ENCODE measurements at places on chromosomes 4 and X. TPM values are rescaled to one million over a fixed set of nuclear protein-coding genes. Genes with fewer than 3 reads are reported as not detected.

DNA sequence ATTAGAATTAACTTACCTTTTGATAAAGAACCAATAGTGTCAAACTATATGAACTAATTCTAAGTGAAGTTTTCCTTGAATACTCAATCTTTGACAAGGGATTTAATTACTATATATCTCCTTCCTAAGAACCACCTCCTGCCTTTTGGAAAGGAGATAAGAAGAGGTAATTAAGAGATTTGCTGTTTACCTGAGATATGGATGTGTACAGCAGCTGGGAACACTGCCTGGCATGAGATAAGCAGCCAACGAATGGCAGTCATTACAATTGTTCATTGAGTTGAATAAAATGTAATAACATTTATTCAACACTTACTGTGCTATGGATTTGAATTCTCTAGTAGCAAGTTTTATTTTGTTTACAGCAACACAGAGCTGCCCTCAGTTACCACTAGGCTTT lies 407.1 kb downstream of the SPOCK3 start:
- no peak for DNase-seq

DNA sequence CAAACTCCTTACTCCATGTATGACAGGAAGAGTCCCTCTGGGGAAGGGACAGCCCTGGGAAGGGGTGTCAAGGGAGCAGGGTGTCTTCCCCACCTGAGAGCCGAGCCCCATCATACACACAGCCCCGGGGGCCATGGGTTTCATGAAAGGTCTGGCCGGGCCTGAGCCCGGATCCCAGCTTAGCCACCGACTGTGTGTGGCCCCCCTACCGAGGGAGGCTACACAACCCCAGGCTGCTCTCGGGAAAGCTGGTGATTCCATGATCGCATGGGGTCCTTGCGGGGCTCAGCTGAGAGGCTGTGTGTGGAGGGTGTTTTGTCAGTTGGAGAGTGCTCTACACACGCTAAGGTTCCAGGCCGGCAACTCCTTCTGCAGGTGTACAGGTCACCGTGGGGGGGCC lies 55.6 kb downstream of the SORCS2 start:
- DNase-seq: no peak

DNA sequence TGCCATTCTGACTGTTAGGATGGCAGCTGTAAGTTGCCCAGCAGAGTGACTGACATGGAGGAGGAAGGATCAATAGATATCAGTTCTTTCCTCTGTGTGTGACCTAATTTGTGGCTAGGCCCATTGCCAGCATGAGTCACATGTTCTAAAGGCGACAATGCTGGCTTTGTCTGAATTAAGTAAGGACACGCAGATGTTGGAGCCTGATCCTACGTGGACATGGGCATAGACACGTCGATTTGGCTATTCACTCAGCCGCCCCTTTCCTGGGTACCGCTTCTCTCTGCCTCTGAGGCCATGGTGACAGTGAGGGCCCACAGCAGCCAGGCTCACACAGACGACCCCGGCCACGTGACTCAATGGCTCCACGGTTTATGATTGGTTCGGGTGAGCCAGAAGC lies 16.3 kb downstream of the PROM1 start:
- DNase-seq: no peak

DNA sequence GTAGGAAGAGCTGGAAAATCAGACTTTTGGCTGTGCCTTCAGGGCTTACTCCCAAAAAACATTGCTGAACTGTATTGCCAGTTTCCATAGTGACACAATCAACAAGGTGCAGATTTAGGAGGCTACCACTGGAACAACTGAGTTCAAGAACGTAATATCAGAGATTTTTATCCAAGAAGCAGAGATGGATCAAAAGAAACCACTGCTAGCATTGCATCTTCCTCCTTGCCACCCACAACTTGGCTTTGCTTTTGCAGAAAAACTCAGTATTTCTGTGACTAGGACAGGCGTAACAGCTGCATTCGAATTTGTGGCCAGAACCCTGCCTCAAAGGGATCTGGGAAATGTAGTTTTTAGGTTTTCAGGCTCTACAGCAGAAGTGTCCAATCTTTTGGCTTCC lies 27.8 kb upstream of the WDFY3 start:
- DNase-seq: peak; percentile 93

- no peak for DNase-seq
Measured at GRCh38 chr4:124722071-124722470, 9.5 kb upstream of the ANKRD50 start.

DNA sequence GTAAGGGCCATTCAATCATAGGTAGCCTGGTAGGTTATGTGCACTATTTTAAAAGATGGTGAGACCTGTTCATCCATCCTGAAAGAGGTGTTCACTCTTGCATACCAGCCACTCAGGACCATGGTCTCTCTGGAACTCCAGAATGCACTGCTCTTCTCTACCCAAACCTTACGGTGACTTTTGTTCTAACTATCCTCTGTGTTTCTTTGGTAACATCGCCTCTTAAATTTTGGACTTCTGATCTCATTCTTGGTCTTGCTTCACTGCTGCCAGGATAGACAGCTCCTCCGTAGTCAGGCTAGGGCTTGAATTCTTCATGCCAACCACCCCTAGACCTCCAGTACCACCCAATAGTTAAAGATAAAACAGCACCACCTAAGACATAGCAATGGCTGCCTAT lies 346.3 kb upstream of the GALNT7 start:
- no peak for DNase-seq

DNA sequence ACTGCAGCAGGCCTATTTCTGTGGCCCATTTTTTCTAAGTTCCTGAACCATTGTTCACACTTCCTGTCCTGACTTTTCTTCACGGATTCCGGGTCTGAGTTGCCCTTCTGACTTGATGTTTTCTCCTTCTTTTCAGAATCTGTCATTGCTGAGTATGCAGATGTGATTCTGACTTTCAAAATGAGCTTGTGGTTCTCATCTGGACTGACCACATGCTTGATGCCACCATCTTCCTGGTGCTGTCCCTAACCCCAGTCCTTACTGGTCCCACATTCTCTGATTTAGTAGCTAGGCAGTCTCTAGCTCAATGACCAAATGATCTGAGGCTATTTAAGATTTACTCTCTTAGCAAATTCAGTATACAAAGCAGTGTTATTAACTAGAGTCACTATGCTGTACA lies 822.3 kb upstream of the TENM3 start:
- DNase-seq: no peak

DNA sequence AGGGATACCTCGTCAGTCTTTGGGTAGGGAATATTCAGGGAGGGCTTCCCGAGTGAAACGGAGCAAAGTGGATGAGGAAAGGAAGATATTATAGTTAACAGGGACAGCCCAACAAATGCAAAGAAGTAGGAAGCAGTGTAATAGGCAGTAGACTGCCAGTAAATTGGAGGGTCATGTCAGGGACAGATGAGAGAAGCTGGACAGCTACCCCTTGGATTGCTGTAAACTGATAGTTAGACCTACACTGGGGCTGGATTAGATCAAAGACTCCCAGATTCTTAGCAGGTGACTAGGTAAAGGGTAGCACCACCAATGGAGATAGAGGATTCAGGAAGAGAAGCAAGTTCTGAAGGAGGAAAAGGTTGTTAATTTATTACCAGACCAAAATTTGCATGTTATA lies 48.0 kb downstream of the NPNT start:
- DNase-seq: no peak

- DNase-seq: no peak
Measured at GRCh38 chr4:8033829-8034528, 94.3 kb upstream of the AFAP1 start.

DNA sequence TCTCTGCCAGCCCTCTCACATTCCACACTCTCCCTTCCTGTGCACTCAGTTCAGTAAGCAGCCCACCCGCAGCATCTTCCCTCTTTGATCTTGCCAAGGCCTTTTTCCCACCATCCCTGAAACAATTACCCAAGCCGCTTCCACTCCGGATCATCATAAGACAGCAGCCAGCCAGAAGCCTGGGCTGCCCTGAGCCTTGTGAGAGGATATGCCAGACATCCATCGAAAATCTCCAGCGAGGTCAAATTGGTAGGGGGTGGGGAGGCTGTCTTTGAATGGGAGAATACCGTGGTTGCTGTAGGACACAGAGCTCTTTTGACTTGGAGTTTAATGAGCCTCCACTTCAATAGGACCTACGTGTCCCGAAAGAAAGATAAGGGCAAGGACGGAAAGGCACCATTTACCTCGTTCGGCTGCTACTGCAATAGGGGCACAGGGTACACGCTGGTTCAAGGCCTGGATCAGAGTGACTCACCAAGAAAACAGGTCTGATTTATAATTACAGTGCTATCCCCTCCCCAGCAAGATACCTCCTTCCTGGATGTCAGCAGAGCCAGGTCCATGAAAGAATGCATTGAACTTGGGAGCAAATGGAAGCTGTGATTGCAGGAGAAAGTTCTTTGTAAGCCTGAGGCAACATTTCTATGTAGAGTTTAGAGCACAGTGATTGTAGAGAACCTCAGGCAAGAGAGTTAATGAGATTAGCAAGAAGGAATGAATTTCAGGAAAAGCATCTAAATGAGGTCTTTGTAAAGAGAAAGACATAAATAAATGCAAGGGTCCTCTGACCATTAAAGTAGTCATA lies 39.5 kb downstream of the AMOT start:
- no peak for DNase-seq

DNA sequence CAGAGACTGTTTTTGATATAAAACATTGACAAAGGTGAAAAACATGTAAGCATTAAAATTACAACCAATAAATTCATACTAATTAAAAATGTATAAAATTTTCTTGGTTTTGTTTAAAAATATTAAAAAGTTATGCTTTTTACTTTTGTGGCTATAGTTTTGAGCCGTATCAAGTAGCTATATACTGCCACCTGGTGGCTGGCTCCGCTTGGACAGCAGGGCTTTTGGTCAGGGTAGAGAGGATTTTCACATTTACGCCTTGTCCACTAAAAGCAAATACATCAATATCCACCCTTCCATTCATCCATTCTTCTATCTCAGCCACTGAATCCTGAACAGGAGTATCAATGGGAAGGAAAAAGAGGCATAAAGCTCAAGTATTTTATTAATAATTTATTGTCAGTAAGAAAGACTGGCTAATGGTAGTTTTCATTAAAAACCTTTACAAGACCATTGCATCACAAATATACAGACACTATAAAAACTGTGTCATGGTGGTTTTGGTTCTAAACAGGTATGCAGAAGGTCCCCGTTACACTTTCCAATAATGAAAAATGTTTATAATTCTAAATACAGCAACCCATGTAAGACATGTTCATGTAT lies 32.1 kb upstream of the MTNR1A start:
- DNase-seq: peak; percentile 46

GRCh38 chrX:47634871-47635575 lies 5.3 kb upstream of the CFP start:
- no peak for DNase-seq

DNA sequence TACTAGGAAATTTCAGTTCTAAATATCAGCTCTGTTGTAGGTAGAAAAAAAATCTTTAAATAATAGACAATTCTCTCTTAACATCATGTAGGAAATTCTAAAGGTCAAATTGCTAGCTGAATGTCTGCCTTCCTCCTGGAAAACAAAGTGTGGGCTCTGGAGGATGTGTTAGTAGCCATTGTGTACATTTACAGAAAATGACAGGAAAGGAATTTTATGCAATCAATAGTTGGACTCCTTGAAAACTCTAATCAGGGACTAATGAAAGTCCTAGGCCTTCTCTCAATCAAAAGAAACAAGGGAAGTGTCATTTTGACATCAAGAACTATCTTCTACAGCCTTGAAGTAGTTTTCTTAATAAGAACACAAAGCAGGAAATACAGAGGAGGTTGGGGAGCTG lies 174.6 kb downstream of the ANKRD50 start:
- no peak for DNase-seq

DNA sequence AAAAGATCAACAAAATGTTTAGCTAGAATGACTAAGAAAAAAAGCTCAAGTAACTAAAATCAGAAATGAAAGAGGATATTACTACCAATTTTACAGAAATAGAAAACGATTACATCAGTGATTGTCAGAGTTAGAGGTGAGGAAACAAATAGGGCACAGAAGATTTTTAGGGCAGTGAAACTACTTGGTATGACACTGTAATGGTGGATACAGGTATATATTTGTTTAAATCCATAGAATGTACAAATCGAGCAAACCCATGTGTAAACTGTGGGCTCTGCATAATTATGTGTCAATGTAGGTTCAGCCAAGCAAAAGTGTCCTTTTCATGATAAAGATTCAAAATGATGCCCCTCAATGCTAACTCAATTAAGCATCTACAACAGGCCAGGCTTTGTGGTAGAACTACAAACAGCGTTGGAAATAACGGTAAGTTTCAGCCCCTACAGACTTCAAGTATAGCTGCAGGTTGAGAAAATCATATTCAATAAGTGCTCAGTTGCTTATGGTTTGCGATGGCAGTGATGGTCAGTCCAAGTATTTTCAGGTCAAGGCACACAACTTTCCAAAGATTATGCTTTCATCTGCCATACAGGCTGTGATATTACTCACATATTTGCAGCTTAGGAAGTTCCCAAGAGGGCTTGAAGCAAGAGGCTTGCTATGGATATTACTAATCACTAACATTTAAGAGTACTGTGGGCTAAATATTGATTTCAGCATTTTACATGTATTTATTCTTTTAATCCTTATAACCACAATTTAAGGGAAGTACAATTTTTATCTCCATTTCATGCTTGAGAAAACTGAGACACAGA lies 158.6 kb downstream of the TET2 start:
- DNase-seq: no peak

- DNase-seq: no peak
Measured at GRCh38 chrX:21126661-21127060, 247.6 kb upstream of the CNKSR2 start.

DNA sequence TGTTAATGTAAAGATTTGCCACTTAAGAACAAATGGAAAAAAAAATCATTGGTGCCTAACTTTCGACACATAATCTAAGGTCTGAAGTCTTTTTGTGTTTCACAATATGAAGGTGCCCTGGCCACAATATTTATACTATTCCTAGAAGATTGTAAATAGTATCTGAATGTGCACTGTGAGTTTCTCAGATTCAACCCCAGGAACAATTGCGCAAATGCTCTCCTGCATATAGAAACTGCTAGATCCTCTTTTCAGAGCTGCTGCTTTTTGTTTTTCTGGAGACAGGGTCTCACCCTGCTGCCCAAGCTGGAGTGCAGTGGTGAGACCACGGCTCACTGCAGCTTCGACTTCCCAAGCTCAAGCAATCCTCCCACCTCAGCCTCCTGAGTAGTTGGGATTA lies 480.1 kb upstream of the FTHL17 start:
- DNase-seq: no peak

GRCh38 chr4:109592367-109592766 lies 32.3 kb downstream of the MCUB start:
- no peak for DNase-seq

DNA sequence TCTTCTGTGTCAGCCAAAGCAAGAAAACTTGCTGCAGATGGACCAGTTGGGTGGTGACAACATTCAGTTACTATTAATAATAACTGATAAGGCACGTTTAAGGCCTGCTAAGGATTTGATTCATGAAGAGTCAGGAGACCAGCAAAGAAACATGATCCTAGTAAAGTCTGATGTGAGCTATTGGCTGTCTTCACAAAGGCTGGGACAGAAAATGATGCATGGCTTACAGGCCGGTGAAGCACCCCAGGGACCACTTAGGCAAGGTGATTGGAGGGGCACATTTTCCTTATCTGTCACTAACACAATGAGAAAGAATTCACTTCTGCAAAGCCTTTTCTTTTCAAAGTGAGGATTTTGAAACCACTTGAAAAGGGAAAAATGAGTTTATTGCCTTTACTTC lies 65.4 kb upstream of the TRPC3 start:
- no peak for DNase-seq

EREG gene
- 0.16 TPM for polyA plus RNA-seq

POLN gene
- polyA plus RNA-seq: 3.9 TPM

EFHC2 gene
- 0.18 TPM for polyA plus RNA-seq

SSX3 gene
- not detected for polyA plus RNA-seq

XPNPEP2 gene
- polyA plus RNA-seq: 4.1 TPM

PUDP gene
- 29.3 TPM for polyA plus RNA-seq

FREM3 gene
- polyA plus RNA-seq: 0.31 TPM

ENPEP gene
- 35.4 TPM for polyA plus RNA-seq

BTK gene
- 3.2 TPM for polyA plus RNA-seq

GAGE2A gene
- not detected for polyA plus RNA-seq

All from muscle of back (tissue), 13 donors.